Muscle of back (tissue), 13 donors: ENCODE measurements at places on chromosomes 6 and 20. TPM values are rescaled to one million over a fixed set of nuclear protein-coding genes. Genes with fewer than 3 reads are reported as not detected.

CFAP61 gene
- 5.1 TPM for polyA plus RNA-seq

CRISP2 gene
- not detected for polyA plus RNA-seq

PAX1 gene
- polyA plus RNA-seq = 2.2 TPM

MOXD1 gene
- polyA plus RNA-seq = 21.7 TPM

RIPPLY2 gene
- polyA plus RNA-seq = not detected

C20orf202 gene
- 0.53 TPM for polyA plus RNA-seq

DNA sequence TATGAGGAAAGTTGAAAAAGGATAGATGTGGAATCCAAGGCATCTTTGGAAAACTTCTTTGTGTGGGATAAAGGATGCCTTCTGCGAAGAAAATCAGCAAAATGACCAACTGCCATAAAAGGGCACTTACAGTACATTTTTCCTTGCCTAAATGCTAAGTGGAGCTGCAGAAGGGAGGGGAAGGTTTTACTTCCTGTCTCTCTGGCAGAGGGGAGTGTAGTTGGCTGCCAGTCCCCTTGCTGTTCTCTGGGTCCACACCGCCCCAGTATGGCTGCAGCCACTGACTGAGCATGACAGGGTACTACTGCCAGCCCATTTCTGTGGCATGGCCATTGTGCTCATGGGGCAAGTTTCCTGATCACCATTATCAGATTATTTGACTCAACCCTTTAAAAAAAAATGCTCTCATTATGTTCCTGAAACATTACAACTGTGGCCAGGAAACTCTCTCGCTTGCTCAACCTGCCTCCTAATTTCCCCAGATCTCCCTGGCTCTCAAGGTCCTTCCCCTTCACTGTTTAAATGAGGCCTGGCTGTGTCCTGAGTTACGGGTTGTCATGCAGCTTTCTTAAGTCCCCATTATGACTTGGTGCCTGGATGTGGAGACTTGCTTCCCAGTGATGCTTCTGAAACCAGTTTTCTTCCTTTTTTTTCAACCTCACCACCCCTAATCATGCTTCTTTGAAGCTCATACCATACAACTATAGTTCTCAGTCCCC, 34.5 kb upstream of the FAM184A start:
- no peak for DNase-seq

DNA sequence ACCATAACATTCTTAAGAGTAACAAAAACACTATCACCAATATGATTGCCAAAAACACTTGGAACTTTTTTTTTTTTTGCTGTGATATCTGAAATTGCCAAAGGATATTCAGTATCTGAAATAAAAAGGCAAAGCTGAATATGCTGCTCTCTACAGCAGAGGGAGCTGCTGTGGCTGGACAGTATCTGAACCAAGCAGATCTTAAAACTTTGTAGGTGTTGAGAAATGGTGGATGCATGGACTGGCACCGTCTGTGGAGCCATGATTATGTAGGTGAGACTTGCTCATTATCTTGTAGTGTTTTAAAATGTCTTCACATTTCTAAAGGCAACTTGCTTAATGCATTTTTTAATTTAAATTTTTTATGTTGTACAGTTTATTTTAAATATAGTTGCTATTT, 9.2 kb downstream of the PDCD2 start:
- DNase-seq = no peak

DNA sequence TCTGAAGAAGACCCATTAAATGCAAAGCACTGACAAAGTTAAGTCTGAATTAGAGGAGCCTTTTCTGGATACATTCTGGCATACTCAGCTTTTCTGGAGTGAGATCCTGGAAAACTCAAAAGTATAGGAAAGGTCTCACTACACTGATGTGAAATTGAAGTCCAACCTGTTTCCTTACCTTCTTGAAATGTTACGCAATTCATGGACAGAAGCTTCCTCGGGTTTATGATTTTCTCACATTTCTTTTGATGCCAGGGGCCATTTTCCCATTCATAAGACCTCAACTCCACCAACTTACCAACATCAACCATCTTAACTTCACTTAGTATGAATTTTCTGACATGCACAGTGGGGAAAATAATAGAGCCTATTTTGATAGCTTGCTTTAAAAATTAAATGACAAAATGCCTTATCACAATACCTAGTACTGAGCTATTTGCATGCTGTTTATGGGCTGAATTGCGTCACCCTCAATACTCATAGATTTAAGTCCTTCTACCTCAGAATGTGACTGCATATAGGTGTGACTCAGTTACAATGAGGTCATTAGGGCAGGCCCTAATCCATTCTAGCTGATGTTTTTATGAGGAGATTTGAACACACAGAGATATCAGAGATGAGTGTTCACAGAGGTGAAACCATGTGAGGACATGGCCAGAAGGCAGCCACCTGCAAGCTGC, 73.4 kb upstream of the RAB32 start:
- no peak for DNase-seq

- no peak for DNase-seq
Observed at GRCh38 chr6:100554228-100554627, 89.5 kb upstream of the SIM1 start.

- no peak for DNase-seq
Observed at GRCh38 chr6:4262526-4262925, 127.2 kb upstream of the ECI2 start.

DNA sequence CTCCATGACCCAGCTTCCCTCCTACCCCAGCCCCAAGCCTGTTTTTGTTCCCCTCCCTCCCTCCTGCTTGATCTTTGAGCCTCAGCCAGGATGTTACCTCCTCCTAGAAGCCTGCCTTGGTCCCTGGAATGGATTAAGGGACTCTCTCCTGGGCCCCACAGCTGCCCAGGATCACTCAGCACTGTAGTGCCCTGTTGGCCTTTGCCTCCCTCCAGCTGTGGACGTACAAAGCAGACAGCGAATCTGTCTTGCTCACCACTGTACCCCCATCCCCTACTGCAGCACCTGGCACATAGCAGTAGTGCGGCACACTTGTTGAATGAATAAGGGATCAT, 11.8 kb upstream of the FAM110A start:
- DNase-seq = no peak
